ENCODE measurements at places on chromosomes 5 and 9.

DNA sequence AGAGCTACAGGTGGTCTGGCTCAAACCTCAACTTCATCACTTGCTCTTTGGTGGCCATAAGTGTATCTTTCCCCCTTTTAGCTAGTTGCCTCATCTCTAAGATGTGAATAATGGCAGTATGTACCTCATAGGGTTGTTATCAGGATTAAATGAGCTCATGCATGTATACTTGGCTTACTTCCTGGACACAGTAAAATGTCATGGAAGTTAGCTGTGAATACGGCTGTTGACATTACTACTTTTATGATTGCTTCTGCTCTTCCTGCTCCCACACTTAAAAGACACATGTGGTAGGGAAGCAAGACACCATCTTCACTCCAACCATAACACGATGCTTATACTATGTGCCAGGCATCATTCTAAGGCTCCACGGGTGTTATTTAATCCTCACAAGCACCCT is 114.5 kb upstream of the GPR151 start:
- no peak for DNase-seq

DNA sequence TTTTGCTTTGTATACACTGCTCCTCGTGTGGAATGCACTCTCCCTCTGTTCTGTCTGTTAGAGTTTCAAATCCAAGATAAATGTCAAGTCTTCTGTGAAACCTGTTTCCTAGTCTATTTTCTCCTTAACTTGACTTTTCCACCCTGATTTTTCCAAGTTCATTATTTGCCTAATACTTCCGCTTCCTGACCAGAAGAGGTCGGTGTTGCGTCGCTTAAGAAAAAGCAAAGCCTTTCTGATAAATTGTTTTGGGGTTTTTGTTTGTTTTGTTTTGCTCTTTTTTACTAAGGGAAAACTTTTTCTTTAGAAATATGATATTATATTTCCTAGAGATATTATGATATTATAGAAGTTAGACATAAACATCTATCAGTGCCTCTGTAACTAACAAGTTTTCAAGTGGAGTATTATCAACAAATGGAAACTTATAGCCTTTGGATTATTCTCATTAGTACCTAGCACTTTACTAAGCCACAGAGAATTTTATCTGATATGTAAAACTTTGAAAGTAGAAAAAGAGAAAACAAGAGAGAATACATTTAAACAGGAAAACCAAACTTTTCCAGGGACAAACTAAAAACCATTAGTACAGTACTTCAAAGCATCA is 55.8 kb downstream of the PHAX start:
- DNase-seq = no peak

DNA sequence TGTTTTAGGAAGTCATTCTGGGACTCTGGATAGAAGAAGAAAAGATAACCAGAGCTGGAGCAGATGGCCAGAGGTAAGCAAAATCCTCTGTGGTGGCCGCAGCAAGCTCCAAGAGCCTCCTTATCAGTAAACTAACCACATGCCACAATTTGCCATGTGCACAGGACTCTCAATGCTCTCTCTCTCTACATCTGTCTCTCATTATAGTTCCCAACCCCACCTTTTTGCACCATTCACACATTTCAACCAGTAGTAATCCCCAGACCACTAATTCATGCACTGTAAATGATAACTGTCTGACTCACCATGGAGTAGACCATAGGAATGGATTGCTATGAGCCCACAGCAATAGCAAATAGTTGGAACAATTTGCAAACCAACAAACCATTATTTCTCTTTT is 526.1 kb downstream of the TLR4 start:
- DNase-seq = no peak

DNA sequence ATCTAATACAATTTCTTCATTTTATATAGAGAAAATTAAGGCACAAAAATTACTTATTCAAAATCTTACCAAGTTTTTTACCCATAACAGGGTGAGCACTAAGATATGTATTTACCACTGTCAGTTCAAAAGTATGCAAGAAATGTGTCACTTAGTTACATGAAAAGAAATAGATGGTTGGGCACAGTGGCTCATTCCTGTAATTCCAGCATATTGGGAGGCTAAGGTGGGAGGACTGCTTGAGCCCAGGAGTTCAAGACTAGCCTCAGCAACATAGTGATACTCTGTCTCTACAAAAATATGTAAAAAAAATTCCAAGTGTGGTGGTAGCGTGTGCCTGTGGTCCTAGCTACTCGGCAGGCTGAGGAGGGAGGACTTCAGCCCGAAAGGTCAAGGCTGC is 19.4 kb downstream of the YIPF5 start:
- DNase-seq = no peak

- no peak for DNase-seq
Measured at GRCh38 chr9:113770396-113770795, 105.7 kb upstream of the ZNF618 start.

DNA sequence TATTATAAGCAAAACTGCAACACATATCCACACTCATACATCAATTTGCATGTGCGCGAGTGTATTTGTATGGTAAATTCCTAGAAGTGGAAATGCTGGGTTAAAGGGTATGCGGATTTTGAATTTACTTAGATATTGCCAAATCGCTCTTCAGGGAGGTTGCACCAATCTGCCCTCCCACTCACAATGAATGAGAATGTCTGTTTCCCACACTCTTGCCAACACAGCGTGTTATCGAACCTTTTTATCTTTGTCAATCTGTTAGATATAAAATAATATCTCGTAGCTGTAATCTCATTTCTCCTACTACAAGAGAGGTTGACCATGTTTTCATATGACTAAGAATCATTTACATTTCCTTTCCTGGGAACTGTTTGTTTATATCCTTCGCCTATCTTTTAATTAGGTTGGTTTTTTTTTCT is 35.7 kb downstream of the LHX2 start:
- DNase-seq = no peak

DNA sequence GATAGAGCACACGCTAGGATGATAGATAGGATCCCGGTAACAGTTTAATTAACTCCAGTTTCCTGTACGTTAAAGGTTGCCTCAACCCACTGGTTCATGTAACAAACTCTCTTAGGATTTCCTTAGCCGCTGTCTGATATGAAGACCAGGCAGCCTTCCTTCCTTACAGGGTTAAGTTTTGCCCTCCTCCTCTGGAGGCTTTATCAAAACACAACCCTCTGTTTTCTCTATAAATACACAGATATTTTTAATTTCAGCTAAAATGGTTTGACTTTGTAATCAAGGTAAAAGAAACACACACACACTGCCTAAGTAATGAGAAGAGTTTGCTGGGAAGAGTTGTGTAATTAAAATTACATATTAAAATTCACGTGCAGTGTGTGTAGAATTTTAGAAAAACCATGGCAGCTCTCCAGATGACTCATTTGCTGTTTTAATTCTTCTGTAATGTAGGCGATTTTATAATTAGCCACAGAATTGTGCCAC is 369.8 kb downstream of the CSNK1G3 start:
- no peak for DNase-seq

- DNase-seq = no peak
Measured at GRCh38 chr5:178340187-178340586, 107.6 kb upstream of the PHYKPL start.

- DNase-seq = no peak
Measured at GRCh38 chr5:169599451-169599850, 15.9 kb downstream of the SPDL1 start.

- no peak for DNase-seq
Measured at GRCh38 chr5:171562822-171563221, 143.4 kb downstream of the FGF18 start.

GRCh38 chr9:18350036-18350435 is 123.9 kb upstream of the ADAMTSL1 start:
- no peak for DNase-seq

GRCh38 chr5:146368137-146368536 is 29.5 kb downstream of the POU4F3 start:
- no peak for DNase-seq

- no peak for DNase-seq
Measured at GRCh38 chr5:174217527-174217926, 172.0 kb downstream of the NSG2 start.

GRCh38 chr9:88593537-88594185 is 58.7 kb downstream of the NXNL2 start:
- DNase-seq = peak; percentile 43

- no peak for DNase-seq
Measured at GRCh38 chr9:136386018-136386417, 12.5 kb upstream of the CARD9 start.

DNA sequence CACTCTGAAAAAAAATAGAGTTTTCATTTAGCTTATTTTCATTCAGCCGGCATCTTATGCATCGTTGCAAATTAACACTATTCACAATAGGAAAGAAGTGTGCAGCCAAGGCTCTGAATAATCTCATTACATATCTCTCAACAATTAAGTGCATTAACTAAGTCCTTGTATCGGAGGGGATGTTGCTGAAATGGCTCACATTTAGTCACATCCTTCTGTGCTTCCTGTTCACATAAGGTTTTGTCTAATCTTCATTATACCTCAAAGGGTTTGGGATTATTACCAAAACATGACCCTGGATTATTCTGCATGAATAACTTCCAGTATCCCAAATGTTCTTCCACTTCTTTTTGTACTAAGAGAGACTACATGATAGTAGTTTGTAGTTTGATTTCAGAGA is 278.0 kb upstream of the GRIA1 start:
- no peak for DNase-seq

DNA sequence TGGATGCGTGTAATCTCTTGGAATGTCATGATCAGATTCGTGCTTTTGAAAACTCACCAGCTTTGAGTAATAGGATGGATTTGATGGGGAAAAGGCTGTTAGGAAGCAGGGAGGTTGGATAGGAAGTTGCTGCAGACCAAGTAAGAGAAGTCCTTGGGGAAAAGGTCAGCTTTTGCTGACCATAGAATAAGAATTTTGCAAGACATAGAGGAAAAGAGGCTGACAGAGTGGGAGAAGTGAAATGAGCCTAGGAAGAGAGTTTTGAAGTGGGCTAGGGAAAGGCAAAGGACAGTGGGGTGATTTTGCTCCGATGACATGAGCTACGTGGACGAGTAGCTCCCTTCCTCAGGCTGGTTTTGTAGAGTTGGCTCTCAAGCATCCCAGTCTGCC is 31.5 kb downstream of the RHOBTB3 start:
- no peak for DNase-seq

- no peak for DNase-seq
Measured at GRCh38 chr9:98551511-98552286, 157.0 kb downstream of the GABBR2 start.

- no peak for DNase-seq
Measured at GRCh38 chr5:126794157-126794828, 17.4 kb downstream of the LMNB1 start.

DNA sequence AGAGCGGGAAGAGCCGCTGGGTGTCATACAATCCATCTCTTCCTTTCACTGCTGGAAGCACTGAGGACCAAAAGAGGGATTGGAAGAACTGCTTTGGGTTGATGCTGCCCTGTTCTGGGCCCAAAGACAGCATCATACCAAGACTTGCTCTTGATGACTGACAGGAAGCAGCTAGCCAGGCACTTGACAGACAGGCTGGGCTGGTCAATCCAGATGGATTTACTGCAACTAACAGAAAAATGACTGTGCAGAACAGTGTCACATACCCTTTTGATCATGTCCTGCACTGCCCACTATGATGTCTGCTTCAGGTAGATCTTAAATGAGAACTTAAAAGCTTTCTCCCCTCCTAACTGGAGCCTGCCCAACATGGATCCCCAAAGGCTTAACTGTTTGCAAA is 157.6 kb downstream of the CRB2 start:
- no peak for DNase-seq

- DNase-seq = no peak
Measured at GRCh38 chr9:90844326-90844725, 42.7 kb downstream of the SYK start.

Data from GM12891 (cell line).